ENCODE measurements at places on chromosomes 7 and 10.

- H3K27me3 ChIP-seq = no peaks in the 10 kb centered on the region
- peak overlapping the region; percentile 74 for H3K27ac ChIP-seq
- DNase-seq = no peak
These were observed 101.5 kb downstream of the RNF216 start for GRCh38 chr7:5679813-5680473.

DNA sequence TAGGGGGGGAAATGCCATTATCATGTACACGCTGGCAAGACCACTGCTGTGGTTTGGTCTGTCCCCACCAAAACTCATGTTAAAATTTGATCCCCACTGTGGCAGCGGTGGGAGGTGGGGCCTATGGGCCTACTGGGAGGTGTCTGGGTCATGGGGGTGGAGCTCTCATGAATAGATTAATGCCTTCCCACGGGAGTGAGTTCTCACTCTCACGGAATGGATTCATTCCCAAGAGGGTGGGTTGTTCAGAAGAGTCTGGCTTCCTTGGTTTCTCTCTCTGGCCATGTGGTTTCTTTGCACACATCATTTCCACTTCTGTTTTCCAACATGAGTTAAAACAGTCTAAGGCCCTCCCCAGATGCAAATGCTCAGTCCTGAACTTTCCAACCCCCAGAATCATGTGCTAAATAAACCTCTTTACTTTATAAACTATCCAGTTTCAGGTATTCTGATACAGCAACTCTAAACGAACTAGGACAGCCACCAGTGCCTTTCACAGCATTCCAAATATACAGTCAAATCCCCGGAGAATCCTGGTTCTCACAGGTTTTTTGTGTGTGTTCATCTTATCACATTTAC, 44.3 kb downstream of the SMURF1 start:
- H3K27me3 ChIP-seq = no peaks in the 10 kb centered on the region
- H3K27ac ChIP-seq = no peak overlapping the region
- H3K4me1 ChIP-seq = peaks cover 17% of the 10 kb centered on the region
- DNase-seq = no peak
- H3K36me3 ChIP-seq = peaks cover 28% of the 10 kb centered on the region

- peak overlapping the region; percentile 11 for H3K27ac ChIP-seq
- H3K4me3 ChIP-seq = no peak overlapping the region
- DNase-seq = no peak
- no peaks in the 10 kb centered on the region for H3K27me3 ChIP-seq
- H3K36me3 ChIP-seq = no peaks in the 10 kb centered on the region
- H3K4me1 ChIP-seq = peaks cover 26% of the 10 kb centered on the region
These were observed 8.0 kb downstream of the SUFU start for GRCh38 chr10:102511583-102512274.

GRCh38 chr10:122543676-122544445, 16.7 kb upstream of the DMBT1 start:
- H3K36me3 ChIP-seq = no peaks in the 10 kb centered on the region
- H3K4me3 ChIP-seq = no peak overlapping the region
- H3K27ac ChIP-seq = no peak overlapping the region
- no peaks in the 10 kb centered on the region for H3K27me3 ChIP-seq
- peaks cover 47% of the 10 kb centered on the region for H3K4me1 ChIP-seq
- no peak for DNase-seq

DNA sequence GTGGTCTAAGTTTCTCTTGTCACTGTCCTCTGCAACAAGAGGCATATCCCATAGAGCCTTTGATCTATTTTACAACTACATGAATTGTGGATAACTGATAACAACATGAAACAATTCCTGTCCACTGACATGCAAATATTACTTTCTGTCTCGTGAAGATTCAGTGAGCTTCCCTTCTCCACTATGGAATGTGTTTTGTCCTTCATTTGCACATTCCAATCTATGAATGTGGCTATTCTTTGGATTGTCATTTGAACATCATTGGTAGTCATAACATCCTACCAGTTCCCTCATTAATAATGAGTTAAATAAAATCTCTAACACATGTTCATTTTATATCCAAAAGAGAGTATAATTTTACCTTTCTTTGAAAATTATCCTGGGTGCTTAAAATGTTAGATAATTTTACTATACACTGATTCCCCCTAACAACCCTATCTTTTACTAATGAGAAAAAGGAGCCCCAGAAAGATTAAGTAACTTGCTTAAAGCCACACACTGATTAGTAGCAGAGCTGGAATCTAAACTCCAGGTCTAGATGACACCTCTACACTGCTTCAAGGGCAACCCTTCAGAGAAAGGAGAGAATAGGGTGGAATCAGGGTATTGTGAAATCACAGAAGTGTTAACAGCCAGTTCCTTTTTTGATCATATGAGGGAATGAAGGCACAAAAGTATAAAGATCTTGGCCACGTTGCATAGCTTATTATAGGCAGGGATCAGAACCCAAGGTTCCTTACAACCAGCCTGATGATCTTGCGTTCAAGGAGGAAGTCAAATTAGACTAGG, 39.1 kb downstream of the PDE1C start:
- no peak overlapping the region for H3K4me3 ChIP-seq
- no peaks in the 10 kb centered on the region for H3K36me3 ChIP-seq
- DNase-seq = no peak
- H3K27ac ChIP-seq = no peak overlapping the region
- no peaks in the 10 kb centered on the region for H3K27me3 ChIP-seq
- no peaks in the 10 kb centered on the region for H3K4me1 ChIP-seq

DNA sequence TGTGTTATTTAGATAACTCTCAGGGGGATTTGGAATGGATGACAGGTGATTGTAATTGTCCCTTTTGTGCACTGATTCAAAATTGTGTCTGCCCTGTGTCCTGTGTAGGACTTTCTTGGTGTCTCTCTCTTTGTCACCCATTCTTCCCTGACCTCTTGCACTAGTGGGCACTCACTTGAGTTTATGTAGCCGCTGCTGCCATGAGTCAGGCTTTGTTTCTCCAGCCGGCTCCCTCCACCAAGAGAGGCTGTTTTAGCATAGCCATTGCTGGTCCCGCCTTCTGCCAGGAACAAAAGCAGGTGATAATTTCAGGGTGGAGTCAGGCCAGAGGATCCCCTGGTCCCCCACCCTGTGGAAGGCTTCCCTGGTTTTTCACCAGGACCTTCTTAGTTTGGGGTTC, 8.4 kb downstream of the COL17A1 start:
- no peaks in the 10 kb centered on the region for H3K4me1 ChIP-seq
- no peak overlapping the region for H3K27ac ChIP-seq
- no peaks in the 10 kb centered on the region for H3K36me3 ChIP-seq
- H3K27me3 ChIP-seq = no peaks in the 10 kb centered on the region
- H3K4me3 ChIP-seq = no peak overlapping the region

DNA sequence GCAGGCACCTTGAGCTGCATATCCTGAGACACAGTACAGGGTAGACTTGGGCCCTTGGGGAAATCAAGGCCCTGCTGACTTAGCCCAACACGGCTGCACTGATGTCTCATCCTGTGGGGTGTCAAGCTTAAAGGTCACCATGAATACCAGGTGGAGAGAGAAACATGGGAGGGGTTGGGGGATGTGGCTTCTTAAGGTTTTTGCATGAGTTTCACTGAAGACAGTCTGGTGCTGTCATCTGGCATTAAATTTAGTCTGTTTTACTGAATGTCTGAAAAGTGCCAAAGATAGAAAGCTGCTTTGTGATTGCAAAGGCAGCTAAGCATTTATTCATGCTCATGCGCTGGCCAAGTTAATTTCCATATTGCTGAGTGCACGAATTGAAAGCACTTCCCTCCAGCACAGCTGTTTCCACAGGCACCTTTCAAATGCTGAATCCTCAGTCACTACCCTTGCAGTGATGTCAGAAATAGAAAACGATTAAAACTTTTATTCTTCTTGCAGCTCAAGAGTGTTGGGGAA, 102.1 kb downstream of the OSBPL3 start:
- peaks cover 28% of the 10 kb centered on the region for H3K4me1 ChIP-seq
- H3K27ac ChIP-seq = no peak overlapping the region
- no peaks in the 10 kb centered on the region for H3K27me3 ChIP-seq

DNA sequence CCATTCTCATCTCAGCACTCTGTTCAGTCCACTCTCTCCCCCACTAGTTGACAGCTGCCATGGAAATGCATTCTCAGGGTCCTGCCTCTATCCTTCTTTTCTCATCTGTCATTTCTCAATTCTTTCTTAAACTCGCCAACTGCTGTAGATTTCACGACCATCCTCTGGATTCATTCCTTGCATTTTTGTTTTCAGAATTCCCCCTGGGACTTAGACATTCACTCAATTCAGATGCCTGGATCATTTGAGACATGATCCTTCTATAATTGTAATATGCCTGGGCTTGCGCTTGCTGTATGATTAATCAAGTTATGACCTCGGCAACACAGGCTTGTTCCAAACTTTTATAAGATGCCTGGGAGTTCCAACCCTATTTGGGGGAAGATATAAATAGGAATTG, 104.5 kb downstream of the RAB11FIP2 start:
- DNase-seq = no peak
- H3K4me3 ChIP-seq = no peak overlapping the region
- peaks cover 21% of the 10 kb centered on the region for H3K27me3 ChIP-seq
- H3K4me1 ChIP-seq = no peaks in the 10 kb centered on the region

GRCh38 chr10:12394241-12395033, 45.1 kb downstream of the CAMK1D start:
- H3K36me3 ChIP-seq = no peaks in the 10 kb centered on the region
- peaks cover 10% of the 10 kb centered on the region for H3K4me1 ChIP-seq
- no peak for DNase-seq
- H3K27ac ChIP-seq = peak overlapping the region; percentile 63
- no peaks in the 10 kb centered on the region for H3K27me3 ChIP-seq
- no peak overlapping the region for H3K4me3 ChIP-seq

GRCh38 chr10:64283621-64284020, 762.4 kb downstream of the REEP3 start:
- DNase-seq = no peak
- H3K27ac ChIP-seq = no peak overlapping the region
- no peaks in the 10 kb centered on the region for H3K4me1 ChIP-seq
- no peaks in the 10 kb centered on the region for H3K36me3 ChIP-seq
- no peak overlapping the region for H3K4me3 ChIP-seq

DNA sequence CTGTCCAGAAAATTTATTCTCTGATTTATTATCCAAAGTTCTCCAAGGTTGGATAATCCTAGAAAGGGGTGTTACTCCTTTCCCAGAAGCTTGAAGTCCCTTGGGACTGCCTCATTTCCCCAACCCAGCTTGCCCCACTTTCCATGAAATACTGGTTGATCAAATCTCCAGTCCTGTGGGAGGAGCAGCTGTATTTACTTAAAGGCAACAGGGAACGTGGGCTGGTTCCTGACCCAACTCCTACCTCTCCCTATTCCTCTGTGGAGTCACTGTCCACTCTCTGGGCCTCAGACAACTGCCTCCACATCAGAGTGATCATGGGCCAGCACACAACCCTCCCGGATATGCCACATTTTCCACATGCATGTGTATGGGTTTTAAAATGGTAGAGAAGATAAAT, 166.2 kb upstream of the PRR15 start:
- H3K27me3 ChIP-seq = peaks cover 9% of the 10 kb centered on the region
- no peaks in the 10 kb centered on the region for H3K4me1 ChIP-seq
- H3K36me3 ChIP-seq = no peaks in the 10 kb centered on the region
- no peak for DNase-seq
- H3K27ac ChIP-seq = no peak overlapping the region

DNA sequence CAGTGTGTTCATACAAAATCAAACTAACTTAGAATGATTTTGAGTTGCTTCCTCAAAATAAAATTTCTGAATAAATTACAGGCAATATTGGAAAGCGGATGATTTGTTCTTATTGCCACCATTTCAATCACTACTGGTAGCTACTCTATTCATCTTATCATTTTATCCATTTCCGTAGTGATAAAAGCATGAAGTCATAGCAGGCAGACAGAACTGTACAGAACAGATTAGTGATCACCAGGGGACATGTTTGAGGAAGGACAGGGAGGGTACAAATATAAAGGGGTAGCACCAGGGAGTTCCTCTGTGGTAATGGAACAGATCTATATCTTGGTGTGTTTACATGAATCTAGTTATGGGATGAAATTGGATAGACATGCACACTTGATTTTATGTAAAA, 138.5 kb downstream of the WNT2 start:
- no peak for DNase-seq
- H3K27ac ChIP-seq = no peak overlapping the region
- no peaks in the 10 kb centered on the region for H3K27me3 ChIP-seq
- peaks cover 10% of the 10 kb centered on the region for H3K36me3 ChIP-seq

DNA sequence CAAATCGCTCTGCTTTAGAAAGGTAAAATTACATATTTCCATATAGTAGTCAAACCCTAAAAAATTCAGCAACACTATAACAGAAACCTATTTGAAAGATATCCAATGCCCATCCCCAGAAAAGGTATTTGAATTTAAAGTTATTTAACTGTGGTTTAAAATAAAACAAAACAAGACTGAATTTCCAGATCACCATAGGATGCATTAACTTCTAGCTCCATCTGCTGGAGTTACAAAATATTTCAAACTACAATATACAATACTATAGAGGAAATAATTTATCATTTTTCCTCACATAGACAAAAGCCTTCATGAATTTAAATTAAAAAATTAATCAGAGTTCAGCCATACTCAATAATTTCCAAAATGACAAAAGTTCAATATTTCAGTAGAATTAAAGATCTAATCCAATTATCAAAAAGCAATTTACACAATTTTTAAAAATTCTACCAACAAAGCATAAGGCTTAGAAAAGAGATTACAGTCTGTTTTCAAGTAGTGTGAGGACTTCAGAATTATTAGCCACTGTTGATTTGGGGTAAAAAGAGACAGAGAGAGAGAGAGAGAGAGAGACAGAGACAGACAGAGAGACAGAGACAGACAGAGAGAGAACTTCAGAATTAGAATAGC, 75.9 kb downstream of the LMBR1 start:
- peaks cover 53% of the 10 kb centered on the region for H3K36me3 ChIP-seq
- H3K27me3 ChIP-seq = no peaks in the 10 kb centered on the region
- no peak overlapping the region for H3K27ac ChIP-seq
- no peak for DNase-seq
- H3K4me1 ChIP-seq = no peaks in the 10 kb centered on the region
- no peak overlapping the region for H3K4me3 ChIP-seq

- peaks cover 26% of the 10 kb centered on the region for H3K4me1 ChIP-seq
- DNase-seq = no peak
- no peak overlapping the region for H3K4me3 ChIP-seq
- H3K36me3 ChIP-seq = peaks cover 17% of the 10 kb centered on the region
- no peaks in the 10 kb centered on the region for H3K27me3 ChIP-seq
These were observed 96.9 kb downstream of the OSBPL3 start for GRCh38 chr7:24882989-24883621.

DNA sequence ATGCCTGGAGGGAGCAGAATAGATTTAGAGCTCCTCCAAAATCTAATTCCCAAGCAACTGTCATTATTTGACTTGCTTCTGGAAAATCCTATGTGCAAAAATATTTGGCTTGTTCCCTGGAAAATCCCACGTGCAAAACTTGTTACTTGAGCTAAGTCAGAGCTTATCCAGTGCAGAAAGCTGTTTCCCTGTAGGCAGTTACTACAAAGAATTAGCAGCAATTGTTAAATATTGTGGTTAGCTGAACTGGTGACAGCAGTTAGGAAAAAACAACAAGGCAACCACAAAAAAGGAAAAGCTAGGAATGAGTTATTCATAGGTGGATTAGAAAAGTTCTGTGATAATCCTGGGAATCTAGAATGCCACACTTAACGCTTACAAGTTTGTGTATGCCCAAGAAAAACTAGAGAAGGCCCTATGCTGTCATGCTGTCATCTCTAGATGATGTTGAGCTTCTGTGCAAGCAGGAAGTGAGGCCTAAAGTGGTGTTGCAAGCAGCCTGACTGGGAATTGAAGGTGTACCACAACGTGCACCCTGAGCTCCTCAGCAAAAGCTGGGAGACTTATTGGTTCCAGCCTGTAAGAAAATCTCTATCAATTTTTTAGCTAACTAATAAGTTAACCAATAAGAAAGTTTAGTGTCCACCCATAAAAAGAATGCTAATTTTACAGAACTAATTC, 738.6 kb upstream of the LRRTM3 start:
- H3K36me3 ChIP-seq = no peaks in the 10 kb centered on the region
- DNase-seq = no peak
- no peak overlapping the region for H3K4me3 ChIP-seq
- H3K4me1 ChIP-seq = no peaks in the 10 kb centered on the region

Measured in naive thymus-derived CD8-positive, alpha-beta T cell (primary cell).